Spleen (tissue), 13 donors: ENCODE measurements at places on chromosomes 1 and 21. TPM values are rescaled to one million over a fixed set of nuclear protein-coding genes. Genes with fewer than 3 reads are reported as not detected.

DNA sequence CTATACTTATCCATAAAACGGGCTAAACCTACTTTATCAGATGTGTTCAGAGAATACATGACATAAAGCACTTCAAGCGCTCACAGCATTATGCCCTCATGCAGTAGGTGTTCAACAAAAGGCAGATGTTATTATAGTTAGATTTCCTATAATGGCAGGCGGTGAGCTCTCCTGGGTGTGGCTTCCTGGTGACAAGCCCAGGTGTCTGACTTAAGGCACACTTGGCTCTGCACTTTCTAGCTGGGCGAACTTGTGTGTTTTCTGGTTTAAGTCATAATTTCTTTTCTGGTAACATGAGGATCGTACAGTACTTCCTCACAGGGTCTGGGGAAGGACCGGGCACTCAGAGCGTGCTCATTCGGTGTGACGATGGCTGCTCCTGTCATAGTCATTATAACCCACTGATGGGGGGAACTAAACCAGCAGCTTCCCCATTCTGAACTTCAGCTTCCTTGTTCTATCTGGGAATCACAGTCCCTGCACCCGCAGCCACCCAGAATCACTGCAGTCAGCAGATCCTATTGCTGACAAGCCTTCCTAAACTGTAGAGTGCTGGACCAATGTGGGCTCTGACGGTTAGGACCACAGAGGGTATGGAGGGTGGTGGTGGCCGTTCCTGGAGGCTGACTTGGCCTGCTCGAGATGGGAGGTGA lies 52.8 kb downstream of the IGSF21 start:
- peaks cover 2% of the 10 kb centered on the region for H3K4me1 ChIP-seq
- no peak for DNase-seq
- no peaks in the 10 kb centered on the region for H3K27me3 ChIP-seq
- peak overlapping the region; percentile 70 for H3K27ac ChIP-seq

GRCh38 chr1:222909586-222909985 lies 94.7 kb downstream of the DISP1 start:
- H3K27ac ChIP-seq, result no peak overlapping the region
- DNase-seq, result no peak
- no peaks in the 10 kb centered on the region for H3K36me3 ChIP-seq
- H3K27me3 ChIP-seq, result no peaks in the 10 kb centered on the region
- no peak overlapping the region for H3K4me3 ChIP-seq
- no peaks in the 10 kb centered on the region for H3K4me1 ChIP-seq

GRCh38 chr1:74193908-74194307 lies 4.1 kb downstream of the LRRIQ3 start:
- no peak for DNase-seq
- peaks cover 15% of the 10 kb centered on the region for H3K4me1 ChIP-seq
- no peak overlapping the region for H3K4me3 ChIP-seq
- H3K36me3 ChIP-seq, result no peaks in the 10 kb centered on the region

DNA sequence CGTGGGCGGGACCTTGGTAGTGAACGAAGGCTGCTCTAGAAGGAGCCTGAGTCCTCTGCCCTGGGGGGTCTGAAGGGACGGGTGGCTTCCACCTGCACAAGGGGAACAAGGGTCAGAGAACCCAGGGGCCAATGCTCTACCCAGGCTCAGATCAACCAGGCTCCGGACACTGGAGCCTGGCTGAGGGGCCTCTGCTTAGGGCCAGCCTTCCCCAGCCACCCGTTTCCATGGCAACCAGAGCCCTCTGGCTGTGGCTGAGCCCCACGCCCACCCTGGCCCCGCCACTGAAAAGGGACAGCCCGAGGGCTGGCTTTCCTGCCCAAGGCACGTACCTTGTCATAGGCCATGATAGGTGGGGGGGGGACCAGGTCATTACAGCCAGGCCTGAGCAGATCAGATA lies 724.6 kb downstream of the PTPRU start:
- H3K27ac ChIP-seq, result no peak overlapping the region
- H3K4me3 ChIP-seq, result no peak overlapping the region
- no peaks in the 10 kb centered on the region for H3K36me3 ChIP-seq
- no peaks in the 10 kb centered on the region for H3K27me3 ChIP-seq
- no peaks in the 10 kb centered on the region for H3K4me1 ChIP-seq

DNA sequence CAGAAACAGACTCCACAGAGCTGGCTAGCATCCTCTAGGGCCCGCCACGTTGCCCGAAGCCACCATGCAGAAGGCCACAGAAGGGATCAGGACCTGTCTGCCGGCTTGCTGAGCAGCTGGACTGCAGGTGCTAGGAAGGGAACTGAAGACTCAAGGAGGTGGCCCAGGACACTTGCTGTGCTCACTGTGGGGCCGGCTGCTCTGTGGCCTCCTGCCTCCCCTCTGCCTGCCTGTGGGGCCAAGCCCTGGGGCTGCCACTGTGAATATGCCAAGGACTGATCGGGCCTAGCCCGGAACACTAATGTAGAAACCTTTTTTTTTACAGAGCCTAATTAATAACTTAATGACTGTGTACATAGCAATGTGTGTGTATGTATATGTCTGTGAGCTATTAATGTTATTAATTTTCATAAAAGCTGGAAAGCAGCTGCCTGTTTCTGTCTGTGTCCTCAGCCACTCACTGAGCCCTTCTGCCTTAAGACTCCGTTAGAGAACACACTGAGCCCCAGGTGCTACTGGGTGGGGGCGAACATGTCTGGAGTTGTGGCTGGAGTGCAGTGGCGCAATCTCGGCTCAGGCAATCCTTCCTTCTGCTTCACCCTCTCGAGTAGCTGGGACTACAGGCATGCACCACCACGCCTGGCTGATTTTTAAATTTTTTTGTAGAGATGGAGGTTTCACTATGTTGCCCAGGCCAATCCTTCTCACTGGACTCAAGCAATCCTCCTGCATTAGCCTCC lies 14.8 kb downstream of the MFSD2A start:
- no peak overlapping the region for H3K27ac ChIP-seq
- no peaks in the 10 kb centered on the region for H3K27me3 ChIP-seq
- H3K4me1 ChIP-seq, result peaks cover 30% of the 10 kb centered on the region
- no peaks in the 10 kb centered on the region for H3K36me3 ChIP-seq
- H3K4me3 ChIP-seq, result no peak overlapping the region
- DNase-seq, result no peak

DNA sequence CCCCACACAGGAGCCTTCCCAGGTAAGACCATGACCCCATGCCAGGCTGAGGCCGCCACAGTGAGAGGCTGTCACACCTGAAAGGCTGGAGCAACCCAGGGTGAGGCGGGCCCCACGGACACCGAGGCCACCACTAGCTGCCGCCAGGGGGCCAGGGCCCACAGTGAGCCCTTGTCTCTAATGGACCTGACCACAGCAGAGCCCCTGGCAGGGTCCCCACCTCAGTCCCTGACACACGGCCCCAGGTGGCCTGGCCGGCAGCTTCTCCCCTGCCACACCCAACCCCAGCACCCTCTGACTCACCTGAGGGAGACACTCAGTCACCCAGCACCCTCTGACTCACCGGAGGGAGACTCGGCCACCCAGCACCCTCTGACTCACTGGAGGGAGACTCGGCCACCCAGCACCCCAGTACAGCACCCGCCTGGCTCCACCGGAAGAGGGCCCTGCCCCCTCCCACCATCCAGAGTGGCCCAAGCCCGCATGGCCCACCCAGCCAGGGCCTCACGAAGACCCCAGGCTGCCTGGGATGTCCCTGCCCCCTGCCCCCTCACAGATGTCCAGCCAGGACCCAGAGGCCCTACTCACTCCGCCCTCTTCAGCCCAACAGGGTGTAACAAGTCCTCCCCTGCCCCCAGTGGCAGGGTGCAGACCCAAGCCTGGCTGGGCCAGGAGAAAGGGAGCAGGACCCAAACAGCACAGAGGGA lies 4.4 kb downstream of the DVL1 start:
- no peaks in the 10 kb centered on the region for H3K36me3 ChIP-seq
- no peaks in the 10 kb centered on the region for H3K27me3 ChIP-seq
- H3K4me1 ChIP-seq, result peaks cover 19% of the 10 kb centered on the region

- no peak overlapping the region for H3K27ac ChIP-seq
- DNase-seq, result no peak
- H3K36me3 ChIP-seq, result no peaks in the 10 kb centered on the region
Observed at GRCh38 chr1:209723756-209724693, 19.4 kb downstream of the HSD11B1 start.

GRCh38 chr1:230077436-230078213 lies 10.6 kb downstream of the GALNT2 start:
- no peak overlapping the region for H3K27ac ChIP-seq
- DNase-seq, result no peak
- no peaks in the 10 kb centered on the region for H3K36me3 ChIP-seq
- no peaks in the 10 kb centered on the region for H3K27me3 ChIP-seq
- no peaks in the 10 kb centered on the region for H3K4me1 ChIP-seq
- no peak overlapping the region for H3K4me3 ChIP-seq

- no peaks in the 10 kb centered on the region for H3K36me3 ChIP-seq
- H3K27ac ChIP-seq, result no peak overlapping the region
- H3K4me3 ChIP-seq, result no peak overlapping the region
- H3K27me3 ChIP-seq, result no peaks in the 10 kb centered on the region
- DNase-seq, result no peak
Observed at GRCh38 chr1:76892675-76893074, 25.4 kb downstream of the ST6GALNAC5 start.

DNA sequence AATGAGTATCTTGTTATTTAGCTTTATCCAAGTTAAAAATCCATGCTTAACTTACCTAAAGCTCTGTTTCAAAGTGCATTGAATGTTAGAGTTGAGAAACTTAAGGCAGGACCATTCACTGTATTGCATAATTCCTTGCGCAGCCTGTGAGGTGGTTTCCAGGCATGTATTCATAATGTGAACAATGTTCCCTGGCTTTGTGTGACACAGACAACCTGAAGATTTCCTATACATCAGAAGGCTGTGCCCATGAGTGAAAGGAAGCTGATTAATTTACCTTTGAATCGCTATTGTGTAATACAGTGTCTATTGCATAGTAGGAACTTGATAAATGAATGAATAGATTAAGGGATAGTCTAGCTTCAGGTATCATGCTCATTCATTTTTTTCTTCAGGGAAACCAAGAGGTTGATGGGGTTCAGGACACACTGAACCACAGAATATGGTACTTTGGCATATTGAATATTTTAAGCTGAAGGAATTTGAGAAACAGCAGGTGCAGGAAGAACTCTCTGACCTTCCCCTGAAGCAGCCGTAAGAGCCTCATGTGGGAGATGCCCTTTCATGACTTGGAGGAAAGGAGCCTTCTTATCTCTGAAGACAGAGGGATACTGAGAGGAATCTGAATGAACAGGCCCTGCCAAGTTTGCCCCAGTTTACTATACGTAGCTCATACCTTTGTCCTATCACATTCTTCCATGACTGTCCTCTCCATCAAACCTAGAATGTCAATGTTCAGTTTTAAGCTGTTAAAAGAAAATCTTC lies 88.6 kb upstream of the GNG12 start:
- DNase-seq, result no peak
- H3K27ac ChIP-seq, result no peak overlapping the region
- H3K4me3 ChIP-seq, result no peak overlapping the region
- no peaks in the 10 kb centered on the region for H3K27me3 ChIP-seq

- no peak for DNase-seq
- no peaks in the 10 kb centered on the region for H3K27me3 ChIP-seq
- peak overlapping the region; percentile 70 for H3K27ac ChIP-seq
- H3K36me3 ChIP-seq, result peaks cover 45% of the 10 kb centered on the region
- H3K4me3 ChIP-seq, result no peak overlapping the region
- peaks cover 52% of the 10 kb centered on the region for H3K4me1 ChIP-seq
Observed at GRCh38 chr21:45533361-45533845, 8.8 kb downstream of the SLC19A1 start.

- peak overlapping the region; percentile 87 for H3K27ac ChIP-seq
- H3K4me1 ChIP-seq, result peaks cover 58% of the 10 kb centered on the region
- peaks cover 7% of the 10 kb centered on the region for H3K27me3 ChIP-seq
- peak overlapping the region; percentile 81 for H3K4me3 ChIP-seq
- DNase-seq, result no peak
- peaks cover 7% of the 10 kb centered on the region for H3K36me3 ChIP-seq
Observed at GRCh38 chr1:35640380-35641232, 720 bp downstream of the PSMB2 start.

DNA sequence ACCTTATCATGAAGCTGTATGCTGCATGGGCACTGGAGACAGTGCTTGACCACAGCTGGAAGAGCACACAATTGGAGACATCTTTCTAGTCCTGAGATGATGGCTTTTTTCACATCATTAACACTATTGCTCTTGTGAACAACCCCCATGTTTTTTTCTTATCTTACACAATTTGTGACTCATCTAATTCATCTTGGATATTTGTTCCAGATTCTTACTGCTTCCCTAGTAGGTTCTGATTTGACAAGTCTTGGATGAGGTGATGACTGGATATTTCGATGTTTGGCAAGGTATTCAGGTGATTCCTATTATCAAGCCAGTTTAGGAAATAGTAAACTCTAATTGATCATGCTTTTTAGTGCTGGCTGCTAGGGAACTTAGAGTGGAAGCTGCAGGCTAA lies 23.7 kb downstream of the HLX start:
- no peak overlapping the region for H3K27ac ChIP-seq
- no peaks in the 10 kb centered on the region for H3K27me3 ChIP-seq
- no peaks in the 10 kb centered on the region for H3K4me1 ChIP-seq
- H3K36me3 ChIP-seq, result no peaks in the 10 kb centered on the region
- no peak overlapping the region for H3K4me3 ChIP-seq
- no peak for DNase-seq

GRCh38 chr1:67997746-67998145 lies 52.7 kb downstream of the DIRAS3 start:
- no peak overlapping the region for H3K27ac ChIP-seq
- H3K4me3 ChIP-seq, result no peak overlapping the region
- H3K4me1 ChIP-seq, result no peaks in the 10 kb centered on the region

DNA sequence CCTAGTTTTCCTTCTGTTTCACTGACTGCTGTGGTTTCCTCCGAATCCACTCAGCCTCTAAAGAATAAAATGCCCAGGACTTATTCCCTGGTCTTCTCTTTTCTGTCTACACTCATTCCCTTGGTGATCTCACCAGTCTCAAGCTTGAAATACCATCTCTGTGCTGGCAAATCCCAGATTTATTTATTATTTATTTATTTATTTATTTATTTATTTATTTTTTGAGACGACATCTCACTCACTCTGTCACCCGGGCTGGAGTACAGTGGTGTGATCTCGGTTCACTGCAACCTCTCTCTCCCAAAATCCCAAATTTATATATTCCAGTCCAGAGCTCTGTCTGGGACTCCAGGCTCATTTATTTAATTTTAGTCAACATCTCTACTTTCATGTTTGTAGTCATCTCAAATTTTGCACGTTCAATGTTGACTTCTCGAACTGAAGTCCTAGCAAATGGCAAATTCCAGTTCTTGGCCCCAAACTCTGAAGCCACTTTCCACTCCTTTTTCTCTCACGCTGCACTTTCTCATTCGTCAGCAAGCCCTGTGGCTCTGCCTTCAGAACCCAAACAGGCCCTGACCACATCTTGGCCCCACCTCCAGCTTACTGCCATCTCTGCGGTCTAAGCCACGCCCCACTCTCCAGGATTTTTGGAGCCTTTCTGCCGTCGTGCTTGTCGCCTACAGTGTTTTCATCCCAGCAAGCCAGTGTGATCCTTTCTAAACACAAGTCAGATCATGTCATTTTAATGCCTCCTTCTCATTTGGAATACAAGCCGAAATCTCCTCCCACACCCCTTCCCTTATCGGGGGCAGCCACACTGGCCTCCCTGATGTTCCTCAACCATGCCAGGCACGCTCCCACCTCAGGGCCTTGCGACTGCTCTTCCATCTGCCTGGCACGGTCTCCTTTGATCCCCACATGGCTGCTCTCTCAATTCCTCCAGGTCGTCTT lies 14.2 kb upstream of the TENT5B start:
- DNase-seq, result no peak
- H3K27ac ChIP-seq, result peak overlapping the region; percentile 43
- H3K4me3 ChIP-seq, result no peak overlapping the region
- H3K4me1 ChIP-seq, result peaks cover 8% of the 10 kb centered on the region

OR6P1 gene
- not detected for polyA plus RNA-seq

KRTAP13-3 gene
- polyA plus RNA-seq, result not detected

LRRC7 gene
- polyA plus RNA-seq, result 0.10 TPM
